Effector CD4-positive, alpha-beta T cell (primary cell): ENCODE measurements at places on chromosomes 3 and 15.

- DNase-seq = no peak
Measured at GRCh38 chr3:52057812-52058495, 1.6 kb upstream of the DUSP7 start.

DNA sequence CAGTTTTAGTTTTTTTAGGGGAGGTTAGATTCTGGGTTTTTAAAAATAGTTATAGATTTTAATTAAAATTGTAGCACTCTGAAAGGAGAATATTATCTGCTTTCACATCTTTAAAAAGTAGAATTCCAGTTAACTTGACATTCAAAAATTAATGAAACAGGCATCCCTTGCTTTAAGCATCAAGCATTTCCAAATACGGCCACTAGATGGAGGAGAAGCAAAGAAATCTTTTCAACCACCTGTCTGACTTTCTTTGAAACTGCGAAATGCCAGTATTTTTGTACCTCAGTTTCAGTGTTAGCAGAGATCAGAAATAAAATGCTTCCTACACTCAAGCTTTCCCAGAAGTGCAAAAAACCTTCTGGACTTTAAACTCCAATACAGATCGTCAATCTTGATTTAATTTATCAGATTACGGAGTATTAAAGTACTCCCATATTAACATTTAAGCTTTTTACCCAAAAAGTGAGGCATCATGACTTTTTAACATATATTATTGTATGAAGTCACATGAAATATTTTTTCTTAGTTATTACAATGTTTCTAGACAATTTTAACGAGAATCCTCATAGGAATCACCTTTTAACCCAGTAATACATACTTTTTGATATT, 153.3 kb downstream of the P3H2 start:
- no peak for DNase-seq

- no peak for DNase-seq
Measured at GRCh38 chr3:13492976-13493866, 13.1 kb downstream of the HDAC11 start.

DNA sequence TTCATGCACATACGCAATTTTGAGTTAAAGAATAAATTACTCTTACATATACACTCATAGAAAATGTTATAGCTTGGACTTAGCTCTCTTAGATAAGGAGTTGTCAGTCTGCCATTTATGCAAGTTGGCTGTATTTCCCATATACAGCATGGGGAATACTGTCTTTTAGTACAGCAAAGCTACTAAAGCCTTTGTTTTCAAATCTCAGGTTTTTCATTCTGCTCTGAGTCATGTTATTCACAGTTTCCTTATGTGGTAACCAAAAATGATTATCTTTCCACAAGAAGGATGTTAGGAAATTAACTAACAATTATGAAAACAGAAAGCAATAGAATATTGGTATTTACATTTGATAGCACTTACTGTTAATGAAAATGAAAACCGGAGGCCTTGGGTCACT, 4.3 kb upstream of the TIPARP start:
- DNase-seq = no peak

DNA sequence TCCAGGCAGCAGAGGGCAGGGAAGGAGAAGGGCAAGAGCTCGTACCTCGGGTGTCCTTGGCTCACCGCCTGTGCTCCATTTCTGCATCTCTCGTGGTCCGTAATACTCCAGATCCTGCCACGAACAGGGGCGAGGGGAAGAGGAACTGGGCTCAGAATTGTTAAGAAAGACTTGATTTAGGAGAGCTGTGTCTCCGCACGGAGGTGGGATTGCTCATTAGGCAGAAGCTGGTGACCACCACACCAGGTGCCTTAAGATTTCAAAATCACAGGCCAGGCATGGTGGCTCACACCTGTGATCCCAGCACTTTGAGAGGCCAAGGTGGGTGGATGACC, 37.2 kb upstream of the BDH1 start:
- no peak for DNase-seq

DNA sequence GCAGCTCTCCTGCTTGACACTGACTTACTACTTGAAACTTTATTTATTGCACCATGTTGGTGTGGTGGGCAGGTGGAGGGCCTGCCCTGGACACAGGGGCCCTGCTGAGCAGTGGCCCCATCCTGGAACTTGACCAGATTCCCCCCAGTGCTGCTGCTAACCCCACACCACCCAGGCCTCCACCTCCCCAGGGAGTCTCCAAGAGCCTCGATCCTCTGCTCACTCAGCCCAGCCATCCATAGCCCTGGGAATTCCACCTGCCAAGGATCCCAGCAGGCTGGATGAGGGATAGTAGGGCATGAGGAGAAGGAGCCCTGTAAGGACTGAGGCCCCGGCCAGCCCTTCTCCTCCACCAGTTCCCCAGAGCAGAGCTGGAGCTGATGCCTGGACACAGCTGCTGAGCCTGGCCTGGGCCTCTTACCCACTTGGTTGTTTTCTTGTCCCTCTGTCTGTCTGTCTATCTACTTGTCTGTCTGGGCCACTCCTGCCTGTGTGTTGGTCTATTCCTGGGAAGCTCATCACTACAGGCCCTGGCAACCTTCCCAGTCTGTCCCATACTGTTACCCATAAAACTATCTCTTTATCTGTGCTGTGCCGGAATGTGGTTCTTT, 2.8 kb downstream of the CHAC1 start:
- no peak for DNase-seq

DNA sequence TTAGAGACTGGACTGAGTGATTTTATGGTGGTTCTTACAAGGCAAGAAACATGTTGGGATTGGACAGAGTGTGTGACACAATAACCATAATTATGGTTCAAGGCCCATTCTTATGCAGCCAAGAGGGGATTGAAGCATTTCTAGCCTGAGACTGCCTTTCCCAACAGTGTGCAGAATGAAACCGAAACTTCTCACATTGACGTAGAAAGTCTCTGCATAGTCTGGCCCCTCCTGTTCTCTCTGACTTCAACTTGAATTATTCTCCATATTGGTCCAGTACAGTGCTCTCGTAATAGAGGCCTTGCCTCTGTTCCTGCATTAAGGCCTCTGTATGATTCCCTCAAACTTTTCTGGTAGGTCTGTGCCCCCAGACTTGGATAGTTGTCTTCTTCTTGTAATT, 138.3 kb downstream of the DIPK2A start:
- DNase-seq = no peak

DNA sequence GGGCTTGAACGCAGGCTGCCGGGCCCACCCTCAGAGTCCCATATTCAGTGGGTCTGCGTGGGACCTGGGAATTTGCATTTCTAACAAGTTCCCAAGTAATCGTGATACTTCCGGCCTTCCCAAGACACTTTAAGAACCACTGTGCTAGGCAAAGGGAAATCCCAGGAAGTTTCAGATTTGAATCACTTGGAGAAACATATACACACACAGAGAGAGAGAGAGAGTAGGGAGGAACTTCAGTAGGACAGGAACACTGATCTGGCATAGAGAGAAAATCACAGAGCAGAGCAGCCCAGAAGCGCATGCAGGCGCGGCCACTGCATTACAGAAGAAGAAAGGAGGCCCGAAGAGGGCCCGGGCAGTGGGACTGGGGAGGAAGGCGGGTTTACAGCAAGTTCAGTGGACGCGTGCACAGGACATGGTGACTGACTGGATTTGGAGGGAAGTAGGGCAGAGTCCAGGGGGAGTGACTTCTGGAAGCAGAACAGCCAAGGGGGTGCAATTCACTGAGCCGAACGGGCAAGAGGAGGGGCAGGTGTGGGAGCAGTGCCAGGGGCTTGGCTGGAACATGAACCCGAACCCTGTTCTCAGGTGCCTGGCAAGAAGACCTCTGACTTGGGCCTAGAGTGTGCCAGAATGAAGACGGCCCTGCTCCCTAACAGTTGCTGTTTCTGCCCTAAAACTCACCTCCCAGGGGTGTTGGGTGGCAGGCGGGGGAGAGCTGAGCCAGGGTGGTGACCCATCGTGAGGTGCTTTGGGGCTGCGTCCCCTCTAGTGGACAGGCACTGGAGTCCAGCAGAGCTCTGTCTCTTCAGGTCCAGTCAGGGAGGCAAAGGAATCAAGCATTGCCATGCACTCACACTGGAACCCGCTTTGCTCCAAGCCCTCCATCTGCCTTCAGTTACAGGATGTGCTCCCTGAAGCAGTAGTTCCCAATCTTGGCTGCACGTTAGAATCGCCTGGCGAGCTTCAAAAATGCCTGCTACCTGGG, 101.3 kb upstream of the HES1 start:
- DNase-seq = no peak
